ENCODE measurements at places on chromosomes 13 and 19. TPM values are rescaled to one million over a fixed set of nuclear protein-coding genes. Genes with fewer than 3 reads are reported as not detected.

The ATP1A3 gene
- polyA plus RNA-seq, result not detected

The RNF126 gene
- 32.3 TPM for polyA plus RNA-seq

The IGFL3 gene
- polyA plus RNA-seq, result not detected

The PRR20A gene
- polyA plus RNA-seq, result not detected

The CPT1C gene
- 6.2 TPM for polyA plus RNA-seq

The SIGLEC5 gene
- 0.35 TPM for polyA plus RNA-seq

The KLK14 gene
- polyA plus RNA-seq, result not detected

The ACP7 gene
- 0.14 TPM for polyA plus RNA-seq

The LIM2 gene
- not detected for polyA plus RNA-seq

The POU2F2 gene
- 2.0 TPM for polyA plus RNA-seq
